Activated CD4-positive, alpha-beta T cell treated with anti-CD3 and anti-CD28 coated beads for 1 hour (primary cell): ENCODE measurements at places on chromosomes 1 and 21.

GRCh38 chr1:200298242-200298641 lies 111.6 kb downstream of the ZNF281 start:
- DNase-seq: no peak

GRCh38 chr1:24406788-24407187 lies 6.8 kb downstream of the STPG1 start:
- no peak for DNase-seq

DNA sequence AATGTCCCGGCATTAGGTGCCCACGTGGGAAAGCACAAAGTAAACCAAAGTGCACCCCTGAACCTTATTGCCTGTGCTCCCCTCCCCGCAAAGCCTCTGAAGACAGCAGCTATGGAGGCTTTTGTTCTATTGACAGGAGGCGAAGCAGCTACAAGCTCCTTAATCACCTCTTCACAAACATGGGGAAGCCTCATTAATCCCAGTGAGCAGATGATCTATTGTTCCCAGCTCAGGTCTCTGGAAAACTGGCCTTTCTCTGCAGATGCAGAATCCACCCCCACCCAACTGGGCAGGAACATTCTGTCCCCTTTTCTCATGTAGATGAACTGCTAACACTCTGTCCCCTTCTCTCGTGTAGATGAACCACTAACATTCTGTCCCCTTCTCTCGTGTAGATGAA lies 190.5 kb upstream of the CSF3R start:
- no peak for DNase-seq

DNA sequence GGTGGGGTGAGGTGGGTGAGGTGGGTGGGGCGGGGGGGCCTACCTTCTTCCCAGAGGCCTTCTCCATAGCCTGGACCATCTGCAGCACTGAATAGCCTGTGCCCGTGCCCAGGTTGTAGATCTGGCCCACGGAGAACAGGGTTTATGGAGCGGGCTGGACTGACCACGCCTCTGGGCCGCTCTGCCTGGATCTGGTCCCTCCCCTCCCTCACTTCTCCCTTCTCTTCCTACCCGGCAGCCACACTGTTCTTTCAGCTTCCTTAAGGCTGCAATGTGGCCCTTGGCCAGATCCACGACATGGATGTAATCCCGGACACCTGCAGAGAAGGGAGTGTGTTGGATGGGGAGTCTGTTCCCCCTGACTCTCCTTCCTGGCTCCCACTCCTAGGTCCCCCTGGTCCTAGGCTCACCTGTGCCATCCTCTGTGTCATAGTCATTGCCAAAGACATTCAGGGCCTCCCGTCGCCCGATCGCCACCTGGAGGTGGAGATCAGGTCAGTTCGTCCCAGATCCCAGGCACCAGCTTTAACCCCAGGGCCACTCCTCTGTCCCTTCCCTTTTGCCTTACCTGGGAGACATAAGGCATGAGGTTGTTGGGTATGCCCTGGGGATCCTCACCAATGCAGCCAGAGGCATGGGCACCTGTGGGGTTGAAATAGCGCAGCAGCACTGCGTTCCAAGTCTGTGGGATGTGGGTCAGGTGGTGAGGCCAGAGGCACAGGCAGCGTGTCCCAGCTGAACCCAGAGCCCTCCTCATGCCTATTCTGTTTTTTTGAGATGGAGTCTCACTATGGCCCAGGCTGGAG lies 3.9 kb downstream of the GALE start:
- DNase-seq: no peak

DNA sequence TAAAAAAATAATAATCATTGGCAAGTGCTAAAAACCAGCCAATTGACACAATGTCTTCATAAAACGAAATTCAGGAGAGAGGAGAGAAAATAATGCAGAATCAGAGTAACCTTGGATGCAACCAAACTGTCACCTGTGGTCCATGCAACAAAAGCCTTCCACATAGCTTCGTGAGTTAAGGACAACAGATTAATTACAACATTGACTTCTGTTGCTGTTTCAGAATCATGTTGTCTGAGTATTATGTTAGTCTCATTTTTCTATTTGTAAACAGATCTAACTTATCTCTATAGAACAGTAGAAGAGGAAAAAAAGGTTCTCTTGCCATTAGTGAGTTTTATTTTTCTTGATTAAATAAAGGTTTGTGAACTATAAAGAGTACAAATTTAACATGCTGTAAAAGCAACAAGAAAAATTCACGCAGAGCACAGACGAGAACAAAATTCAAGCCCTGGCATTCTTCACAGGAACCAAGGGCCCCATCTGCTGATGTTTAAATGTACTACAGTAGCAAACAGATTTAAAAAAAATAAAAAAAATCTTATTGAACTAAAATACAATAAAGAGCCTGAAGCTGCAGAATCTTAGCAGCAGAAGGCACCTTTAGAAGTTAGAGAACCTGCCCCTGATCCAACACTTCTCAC lies 381.1 kb upstream of the PKN2 start:
- no peak for DNase-seq

DNA sequence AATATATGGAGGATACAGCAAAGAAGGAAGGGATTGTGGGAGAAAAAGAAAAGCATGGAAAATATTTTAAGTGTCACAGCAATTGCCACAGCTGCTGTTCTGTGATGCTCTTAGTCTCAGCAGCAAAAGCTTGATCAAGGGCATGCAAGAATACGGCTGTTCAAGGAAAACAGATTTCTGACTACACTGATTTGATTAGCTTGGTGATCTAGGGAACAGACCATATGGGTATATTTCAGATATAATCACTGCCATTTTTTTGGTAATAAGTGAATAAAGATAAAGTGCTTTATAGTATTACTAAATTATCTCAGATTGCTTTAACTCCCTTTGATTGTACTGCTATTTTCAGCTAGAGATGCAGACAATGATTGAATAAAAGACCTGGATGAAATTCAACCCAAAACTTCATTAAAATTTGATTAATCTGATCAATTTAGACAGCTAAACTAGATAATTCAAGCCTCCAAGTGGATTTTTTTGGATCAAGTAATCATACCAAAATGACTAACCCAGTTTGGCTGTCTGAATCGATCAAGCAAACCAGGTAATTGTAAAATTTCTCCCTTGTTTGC lies 33.3 kb upstream of the LYPLAL1 start:
- DNase-seq: no peak

DNA sequence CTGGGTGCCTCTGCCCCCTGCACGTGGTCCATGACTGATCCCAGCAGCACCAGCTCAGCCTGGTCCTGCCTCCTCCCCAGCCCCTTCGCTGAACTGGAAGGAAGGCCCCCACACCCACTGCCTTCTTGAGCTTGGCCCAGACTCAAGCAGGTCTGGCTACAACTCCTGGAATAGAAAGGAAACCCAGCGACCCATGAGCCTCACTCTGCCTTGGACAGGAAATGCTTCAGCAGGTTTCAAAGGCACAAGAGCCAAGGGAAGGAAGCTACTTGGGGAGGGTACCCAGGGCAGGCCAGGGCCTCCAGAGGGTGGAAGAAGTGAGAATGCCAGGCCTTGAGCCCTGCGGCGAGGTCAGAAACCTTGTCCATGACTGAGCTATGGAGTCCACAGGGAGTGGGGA lies 35.9 kb upstream of the RD3 start:
- DNase-seq: no peak

- no peak for DNase-seq
Measured at GRCh38 chr1:215476541-215476940, 90.6 kb upstream of the KCTD3 start.

- DNase-seq: no peak
Measured at GRCh38 chr1:225137976-225138375, 208.5 kb downstream of the DNAH14 start.

- no peak for DNase-seq
Measured at GRCh38 chr1:75134647-75135572, 722 bp downstream of the LHX8 start.

- no peak for DNase-seq
Measured at GRCh38 chr1:21449906-21450305, 10.0 kb downstream of the NBPF3 start.

- DNase-seq: no peak
Measured at GRCh38 chr21:45381036-45381787, 23.8 kb upstream of the COL18A1 start.

DNA sequence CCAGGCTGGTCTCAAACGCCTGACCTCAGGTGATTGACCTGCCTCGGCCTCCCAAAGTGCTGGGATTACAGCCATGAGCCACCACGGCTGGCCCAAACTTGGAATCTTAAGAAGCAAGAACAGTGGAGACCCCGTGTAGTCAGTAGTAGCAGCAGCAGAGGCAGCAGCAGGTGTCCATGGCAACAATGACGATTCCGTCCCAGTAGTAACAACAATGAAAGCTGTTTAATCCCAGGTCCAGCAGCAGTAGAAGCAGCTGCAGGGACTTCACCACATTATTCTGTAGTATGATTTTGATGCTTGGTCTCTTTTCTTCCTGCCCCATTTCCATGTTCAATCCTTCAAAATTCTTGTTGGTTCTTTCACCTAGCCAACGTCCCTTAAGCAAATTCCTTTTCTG lies 69.6 kb upstream of the KCTD3 start:
- DNase-seq: no peak

GRCh38 chr1:240385985-240386978 lies 225.7 kb downstream of the GREM2 start:
- DNase-seq: no peak

- no peak for DNase-seq
Measured at GRCh38 chr1:225813214-225813964, 3.5 kb downstream of the EPHX1 start.

DNA sequence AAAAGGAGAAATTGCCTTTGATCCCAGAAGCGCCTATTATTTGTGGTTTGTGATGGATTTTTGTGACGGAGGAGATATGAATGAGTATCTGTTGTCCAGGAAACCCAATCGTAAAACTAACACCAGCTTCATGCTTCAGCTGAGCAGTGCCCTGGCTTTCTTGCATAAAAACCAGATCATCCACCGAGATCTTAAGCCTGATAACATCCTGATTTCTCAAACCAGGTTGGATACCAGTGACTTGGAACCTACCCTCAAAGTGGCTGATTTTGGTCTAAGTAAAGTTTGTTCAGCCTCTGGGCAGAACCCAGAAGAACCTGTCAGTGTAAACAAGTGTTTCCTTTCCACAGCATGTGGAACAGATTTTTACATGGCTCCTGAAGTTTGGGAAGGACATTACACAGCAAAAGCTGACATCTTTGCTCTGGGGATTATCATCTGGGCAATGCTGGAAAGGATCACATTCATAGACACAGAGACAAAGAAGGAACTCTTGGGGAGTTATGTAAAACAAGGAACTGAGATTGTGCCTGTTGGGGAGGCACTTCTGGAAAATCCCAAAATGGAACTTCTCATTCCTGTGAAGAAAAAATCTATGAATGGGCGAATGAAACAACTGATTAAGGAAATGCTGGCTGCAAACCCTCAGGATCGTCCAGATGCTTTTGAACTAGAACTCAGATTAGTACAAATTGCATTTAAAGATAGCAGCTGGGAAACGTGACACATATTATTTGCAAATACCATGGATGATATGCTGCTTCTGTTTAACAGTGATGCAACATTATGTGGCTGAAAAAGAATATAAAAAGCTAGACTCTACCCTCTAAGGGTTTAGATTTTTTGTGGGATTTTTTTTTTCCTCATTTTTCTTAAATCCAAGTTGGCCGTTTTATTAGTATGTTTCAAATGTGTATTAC lies 10.5 kb downstream of the PDIK1L start:
- DNase-seq: no peak

DNA sequence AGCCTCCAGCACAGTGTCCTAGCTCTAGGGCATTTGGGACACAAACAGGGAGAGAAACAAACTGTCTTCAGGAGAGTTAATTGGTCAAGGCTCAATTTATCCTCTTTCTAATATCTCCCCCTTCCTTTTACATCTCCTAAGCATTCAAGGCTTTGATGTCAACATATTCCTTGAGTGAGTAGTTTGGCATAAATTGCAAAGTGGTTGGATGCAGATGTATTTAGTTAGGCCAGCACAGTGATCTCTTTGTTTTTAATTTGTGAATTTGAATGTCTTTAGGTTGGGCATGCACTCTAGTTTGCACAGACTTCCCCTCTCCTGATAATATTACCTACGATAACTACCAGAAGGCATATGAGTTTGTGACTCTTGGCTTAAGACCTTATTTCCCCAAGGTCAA lies 12.5 kb upstream of the OLFML2B start:
- DNase-seq: no peak

GRCh38 chr1:156497743-156498431 lies 2.7 kb downstream of the MEF2D start:
- no peak for DNase-seq

DNA sequence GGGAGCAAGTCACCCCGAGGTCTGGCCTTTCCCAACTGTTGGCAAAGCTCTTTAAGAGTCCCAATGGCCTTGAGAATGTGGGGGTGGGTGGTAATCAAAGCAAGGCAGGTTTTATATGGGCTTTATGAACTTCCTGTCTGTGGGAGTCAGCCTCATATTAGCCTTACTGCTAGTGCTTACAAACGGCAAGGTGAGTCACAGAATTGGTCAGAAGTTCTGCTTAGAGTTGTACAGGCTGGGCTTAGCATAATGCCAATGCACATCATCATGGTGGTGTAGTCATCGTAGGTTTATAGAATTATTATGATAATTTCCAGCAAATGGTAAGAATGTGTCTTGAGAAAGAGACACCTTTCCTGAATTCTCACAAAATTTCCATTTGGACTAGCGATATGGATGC lies 192.7 kb upstream of the KIAA0040 start:
- DNase-seq: no peak

GRCh38 chr1:2533365-2533764 lies 3.3 kb upstream of the HES5 start:
- no peak for DNase-seq

GRCh38 chr1:172390301-172390682 lies 30.2 kb upstream of the C1orf105 start:
- DNase-seq: no peak

- DNase-seq: peak; percentile 62
Measured at GRCh38 chr1:26035959-26036755, 9.8 kb downstream of the SLC30A2 start.

GRCh38 chr1:59094001-59094400 lies 202.9 kb upstream of the FGGY start:
- no peak for DNase-seq

DNA sequence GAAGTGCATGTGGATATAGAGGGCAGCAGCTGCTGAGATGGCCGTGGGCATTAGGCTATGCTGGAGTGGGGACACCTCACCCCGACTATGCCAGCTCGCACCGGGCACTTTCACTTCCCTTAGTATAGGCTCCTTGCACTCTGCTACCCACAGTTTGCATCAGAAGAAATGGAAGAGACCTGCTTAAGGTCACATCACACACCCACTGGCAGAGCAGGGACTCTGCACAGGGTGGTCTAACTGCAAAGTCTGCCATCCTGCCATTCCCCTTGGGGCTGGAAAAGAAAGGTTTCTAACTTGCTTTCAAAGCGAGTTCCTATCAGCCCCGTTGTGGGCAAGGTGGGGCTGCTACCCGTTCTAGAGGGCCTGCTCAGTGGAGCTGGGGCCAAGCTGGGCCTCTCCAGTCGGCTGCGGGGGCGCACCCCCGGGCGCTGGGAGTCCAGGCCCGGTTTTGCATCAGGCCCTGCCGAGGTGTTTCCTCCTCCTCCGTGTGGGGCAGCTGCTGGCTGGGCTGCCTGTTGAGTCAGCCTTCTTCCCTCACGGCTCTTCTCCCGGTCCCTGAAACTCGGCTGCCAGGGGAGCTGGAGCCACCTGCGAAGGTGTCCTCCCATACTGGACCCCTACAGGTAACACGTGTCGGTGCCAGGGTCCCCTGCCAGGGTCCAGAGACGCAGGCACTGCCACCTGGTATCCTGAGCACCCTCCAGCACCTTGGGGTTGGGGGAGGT lies at the start of gene SYTL1:
TSS of gene SYTL1 (plus strand) at position 498 of the 728 bp plus-strand sequence. CDS start 3,313 bp downstream, outside the sequence.
- peak; percentile 51 for DNase-seq
